KBM-7 (cell line): ENCODE measurements at places on chromosomes 16 and 17.

- DNase-seq: no peak
Measured at GRCh38 chr17:7955414-7956227, 23.6 kb downstream of the CNTROB start.

DNA sequence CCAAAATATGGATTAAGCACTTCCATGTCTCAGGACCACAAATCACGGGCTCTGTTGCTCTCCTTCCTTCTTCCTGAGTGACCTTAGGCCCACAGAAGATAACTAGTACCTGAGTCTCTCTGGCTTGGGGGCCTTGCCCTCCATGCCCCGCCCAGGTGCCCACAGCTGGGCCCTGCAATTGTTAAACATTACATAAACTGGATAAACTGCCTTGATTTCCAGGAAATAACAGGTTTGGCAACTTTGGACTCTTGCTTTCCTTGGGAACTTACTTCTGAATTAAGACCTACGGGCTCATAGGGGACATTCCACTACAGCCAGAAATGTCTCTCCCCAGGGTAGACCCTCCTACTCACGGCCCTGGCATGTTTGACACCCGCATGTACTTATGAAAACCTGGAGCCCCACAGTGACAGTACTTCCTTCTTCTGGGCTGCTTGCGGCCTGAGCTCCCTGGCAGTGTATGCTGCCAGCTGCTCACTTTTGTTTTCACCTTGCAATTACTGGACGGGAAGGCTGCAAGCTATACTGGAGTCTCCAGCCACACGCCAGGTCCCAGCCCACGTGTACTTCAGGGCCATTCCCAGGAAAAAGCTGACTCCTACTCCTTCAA is 2.3 kb upstream of the UBALD2 start:
- peak; percentile 81 for DNase-seq

DNA sequence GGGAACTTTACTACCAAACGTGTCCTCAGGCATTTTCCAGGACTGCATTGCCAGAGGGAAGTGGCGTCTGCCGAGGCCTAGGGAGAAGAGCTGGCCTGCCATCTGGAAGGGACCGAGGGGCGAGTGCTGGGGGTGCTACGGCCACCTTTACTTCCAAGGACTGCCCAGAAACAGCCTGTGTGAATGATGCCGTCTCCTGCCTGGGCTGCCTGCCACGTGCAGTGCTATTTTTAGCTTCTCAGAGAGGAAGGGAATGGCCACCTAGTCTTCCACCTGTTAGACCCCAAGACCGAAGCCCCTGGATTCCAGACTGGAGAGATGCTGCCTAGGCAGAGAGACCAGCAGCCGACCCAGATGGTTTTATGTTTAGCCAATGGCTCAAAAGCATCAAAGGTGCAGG is 57.2 kb downstream of the VAC14 start:
- DNase-seq: no peak

- no peak for DNase-seq
Measured at GRCh38 chr17:40470932-40471828, 27.9 kb downstream of the IGFBP4 start.

- no peak for DNase-seq
Measured at GRCh38 chr16:50737420-50737959, 4.4 kb upstream of the CYLD start.

GRCh38 chr17:29180034-29180787 is at the start of gene MYO18A:
Gene MYO18A, minus strand, starts transcription at chr17:29180398. Its CDS starts 13,458 bp downstream, at chr17:29166940.
- peak; percentile 77 for DNase-seq

DNA sequence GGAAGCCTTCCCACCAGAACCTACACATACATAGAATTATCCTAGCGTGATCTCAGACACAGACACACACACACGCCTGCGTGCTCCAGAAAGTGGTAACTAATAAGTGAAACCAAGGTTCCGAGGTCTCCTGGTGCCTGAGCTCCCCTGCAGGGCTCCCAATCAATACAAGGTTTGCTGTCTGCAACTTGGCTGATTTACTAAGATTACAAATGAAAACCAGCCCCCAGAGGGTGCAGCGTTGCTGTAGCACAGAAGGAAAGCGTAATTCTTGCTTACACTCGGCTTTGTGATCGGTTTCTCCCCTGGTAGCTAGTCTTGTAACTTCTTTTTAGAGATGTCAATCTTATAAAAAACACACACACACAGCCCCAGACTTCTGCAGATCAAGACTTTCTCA is 334.1 kb upstream of the XYLT1 start:
- DNase-seq: no peak

GRCh38 chr16:75624921-75625334 is 1.8 kb upstream of the ADAT1 start:
- peak; percentile 39 for DNase-seq

DNA sequence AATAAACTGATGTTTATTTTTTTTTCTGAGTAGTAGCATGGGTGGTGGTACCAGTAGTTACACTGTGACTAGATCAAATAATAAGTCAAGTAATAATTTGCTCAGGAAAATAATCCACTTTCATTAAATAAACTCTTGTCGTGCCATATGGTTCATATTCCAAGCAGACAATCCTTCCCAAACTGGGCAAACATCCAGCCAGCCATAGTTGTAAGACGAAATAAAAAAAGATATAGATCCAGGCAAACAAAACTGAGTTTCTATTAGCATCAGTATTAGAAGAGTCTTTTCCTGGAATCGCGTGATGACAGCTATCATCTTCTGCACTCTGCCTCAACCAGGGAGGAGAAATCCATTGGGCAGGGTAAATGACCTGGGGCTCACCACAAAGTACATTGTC is 508.4 kb upstream of the GOT2 start:
- DNase-seq: no peak

DNA sequence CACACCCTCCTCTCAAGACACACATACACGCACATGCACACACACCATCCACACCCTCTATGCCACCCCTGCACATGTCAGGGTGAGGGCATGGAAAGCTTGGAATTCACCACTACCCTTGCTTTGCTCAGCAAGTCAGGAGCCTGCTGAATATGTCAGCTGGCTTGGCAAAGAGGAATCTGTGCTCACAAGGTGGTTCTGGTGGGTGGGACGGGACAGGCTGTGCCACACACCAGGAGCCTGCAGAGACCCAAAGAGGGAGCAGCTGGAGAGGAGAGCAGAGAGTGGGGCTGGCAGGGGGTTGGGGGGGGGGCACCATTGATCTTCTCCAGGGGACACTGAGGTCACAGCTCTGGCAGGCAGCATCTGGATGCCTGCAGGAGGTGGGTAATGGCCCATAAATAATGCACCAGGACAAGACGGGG is 48.7 kb upstream of the NDRG4 start:
- no peak for DNase-seq

DNA sequence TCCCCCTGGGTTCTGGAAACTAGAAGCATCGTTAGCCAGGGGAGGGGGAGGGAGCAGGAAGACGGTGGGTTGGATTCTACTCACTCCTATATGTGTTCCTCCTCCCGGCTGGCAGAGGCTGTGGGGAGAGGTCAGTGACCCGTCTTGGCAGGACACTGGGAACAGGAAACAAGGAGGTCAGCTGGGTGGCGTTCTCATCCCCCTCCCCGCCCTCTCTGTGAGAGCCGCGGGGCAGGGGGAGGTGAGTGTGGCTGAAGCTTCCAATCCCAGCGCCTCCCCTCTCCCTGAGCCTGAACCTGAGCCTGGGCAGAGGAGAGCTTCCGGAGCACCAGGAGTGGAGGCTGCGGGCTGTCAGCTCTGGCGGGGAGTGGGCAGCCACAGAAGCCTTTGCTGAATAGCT is 12.5 kb downstream of the GPRC5C start:
- no peak for DNase-seq

- no peak for DNase-seq
Measured at GRCh38 chr17:49630113-49630900, 47.6 kb downstream of the SPOP start.

DNA sequence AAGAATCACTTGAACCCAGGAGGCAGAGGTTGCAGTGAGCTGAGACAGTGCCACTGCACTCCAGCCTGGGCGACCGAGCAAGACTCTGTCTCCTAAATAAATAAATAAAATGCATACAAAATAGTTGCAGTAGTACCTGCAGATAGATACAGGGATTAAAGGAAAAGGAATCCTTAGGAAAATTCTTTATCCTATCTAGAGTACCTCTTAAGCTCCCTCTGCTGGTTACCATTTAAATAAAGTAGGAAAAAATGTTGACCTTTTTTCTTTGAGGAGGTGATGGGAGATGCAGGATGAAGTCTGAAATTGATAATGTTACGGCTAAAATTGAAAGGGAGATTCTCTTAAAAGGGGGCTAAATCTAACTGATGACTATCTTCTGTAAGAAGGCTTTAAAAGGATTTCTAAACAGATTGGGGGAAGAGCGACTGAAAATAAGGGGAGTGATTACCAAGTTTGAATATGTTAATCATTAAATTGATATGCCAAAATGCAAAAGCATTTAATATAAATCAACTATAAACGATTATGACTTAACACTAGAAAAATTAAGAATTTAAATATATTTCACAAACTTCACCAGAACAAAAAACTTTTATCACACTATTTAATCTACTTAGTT is 29.4 kb downstream of the C16orf87 start:
- peak; percentile 39 for DNase-seq

- no peak for DNase-seq
Measured at GRCh38 chr16:56063111-56063510, 128.2 kb upstream of the GNAO1 start.

- DNase-seq: no peak
Measured at GRCh38 chr16:77594799-77595596, 127.3 kb upstream of the NUDT7 start.

GRCh38 chr17:19486351-19487023 is 47.2 kb upstream of the SLC47A1 start:
- DNase-seq: no peak

- DNase-seq: no peak
Measured at GRCh38 chr16:85167589-85168537, 55.6 kb upstream of the CIBAR2 start.

DNA sequence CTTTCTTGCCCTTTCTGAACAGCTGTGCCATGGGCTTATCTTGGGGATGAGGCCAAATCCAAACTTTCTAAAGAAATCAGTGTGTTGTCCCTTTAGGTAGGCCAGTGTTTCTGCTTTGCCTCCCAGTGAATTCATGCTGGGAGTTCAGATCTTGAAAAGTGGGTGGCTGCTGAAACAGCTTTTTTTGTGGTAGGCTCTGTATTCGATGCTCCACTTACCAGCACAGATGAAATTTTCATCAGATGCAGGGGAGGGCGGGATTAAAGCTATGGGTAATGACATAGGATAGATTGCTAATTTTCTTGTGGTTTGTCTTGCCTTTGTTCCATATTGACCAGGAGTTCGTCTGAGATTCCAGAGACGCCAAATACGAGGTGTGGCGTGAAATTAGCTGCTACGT is 2.8 kb downstream of the SOCS7 start:
- no peak for DNase-seq

- DNase-seq: peak; percentile 51
Measured at GRCh38 chr16:30526137-30526822, at the start of gene ZNF768. Gene ZNF768, minus strand, starts transcription at chr16:30526566. Its CDS starts 153 bp downstream, at chr16:30526413.

DNA sequence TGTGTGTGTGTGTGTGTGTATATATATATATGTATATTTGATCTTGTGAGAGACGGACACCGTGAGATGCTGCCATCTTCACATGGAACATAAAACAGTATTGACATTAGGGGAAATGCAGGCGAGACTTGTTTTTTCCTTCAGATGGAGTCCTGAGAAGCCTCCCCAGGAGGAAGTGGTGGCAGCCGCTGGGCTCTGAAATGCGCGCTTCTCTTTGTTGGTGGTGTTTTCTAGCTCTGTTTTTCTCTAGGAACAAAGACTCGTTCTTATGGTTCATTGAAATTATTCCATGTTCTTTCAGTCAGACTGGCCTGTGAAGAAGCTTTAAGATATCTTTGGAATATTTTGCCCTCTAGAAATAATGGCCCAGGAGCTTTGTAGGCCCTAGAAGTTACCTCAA is 32.9 kb downstream of the SNX29 start:
- peak; percentile 33 for DNase-seq

DNA sequence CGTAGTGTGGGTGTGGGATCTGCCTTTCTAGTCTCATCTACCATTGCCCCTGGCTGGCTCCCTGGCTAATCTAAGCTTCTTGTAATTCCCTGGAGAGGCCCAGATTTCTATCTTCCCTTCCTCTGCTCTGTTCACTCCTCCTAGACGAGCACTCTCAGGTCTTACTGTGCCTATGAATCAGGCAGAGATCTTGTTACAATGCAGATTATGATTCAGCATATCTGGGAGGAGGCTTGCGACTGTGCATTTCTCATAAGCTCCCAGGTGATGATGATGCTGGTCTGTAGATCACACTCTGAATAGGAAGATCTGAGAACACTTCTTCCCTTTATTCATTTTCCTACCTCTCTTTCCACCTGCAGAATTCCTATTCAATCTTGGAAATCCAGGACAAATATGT is 200.1 kb downstream of the CBLN1 start:
- DNase-seq: no peak

- no peak for DNase-seq
Measured at GRCh38 chr16:83588070-83588469, 219.7 kb upstream of the HSBP1 start.

DNA sequence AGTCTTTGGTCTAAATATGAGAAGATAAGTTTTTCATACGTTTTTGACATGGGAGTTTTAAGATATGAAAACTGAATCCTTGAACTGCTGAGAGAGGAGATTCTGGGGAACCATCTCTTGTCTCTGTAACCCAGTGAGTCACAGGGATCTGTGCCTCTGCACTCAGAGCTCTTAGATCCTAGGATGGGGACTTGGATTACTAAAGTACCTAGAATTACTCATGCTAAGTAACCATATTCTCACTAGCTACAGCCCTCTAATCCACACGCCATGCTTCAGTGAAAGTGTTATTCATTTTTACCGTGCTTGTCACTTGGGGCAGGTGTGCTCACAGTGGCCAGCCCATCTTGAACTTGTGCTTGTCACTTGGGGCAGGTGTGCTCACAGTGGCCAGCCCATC is 2.0 kb downstream of the MRM3 start:
- DNase-seq: no peak

- no peak for DNase-seq
Measured at GRCh38 chr16:73051226-73051625, 3.3 kb upstream of the ZFHX3 start.

GRCh38 chr16:71863995-71864394 is 18.2 kb downstream of the ATXN1L start:
- no peak for DNase-seq

- no peak for DNase-seq
Measured at GRCh38 chr17:73783945-73784603, 139.8 kb upstream of the SDK2 start.

DNA sequence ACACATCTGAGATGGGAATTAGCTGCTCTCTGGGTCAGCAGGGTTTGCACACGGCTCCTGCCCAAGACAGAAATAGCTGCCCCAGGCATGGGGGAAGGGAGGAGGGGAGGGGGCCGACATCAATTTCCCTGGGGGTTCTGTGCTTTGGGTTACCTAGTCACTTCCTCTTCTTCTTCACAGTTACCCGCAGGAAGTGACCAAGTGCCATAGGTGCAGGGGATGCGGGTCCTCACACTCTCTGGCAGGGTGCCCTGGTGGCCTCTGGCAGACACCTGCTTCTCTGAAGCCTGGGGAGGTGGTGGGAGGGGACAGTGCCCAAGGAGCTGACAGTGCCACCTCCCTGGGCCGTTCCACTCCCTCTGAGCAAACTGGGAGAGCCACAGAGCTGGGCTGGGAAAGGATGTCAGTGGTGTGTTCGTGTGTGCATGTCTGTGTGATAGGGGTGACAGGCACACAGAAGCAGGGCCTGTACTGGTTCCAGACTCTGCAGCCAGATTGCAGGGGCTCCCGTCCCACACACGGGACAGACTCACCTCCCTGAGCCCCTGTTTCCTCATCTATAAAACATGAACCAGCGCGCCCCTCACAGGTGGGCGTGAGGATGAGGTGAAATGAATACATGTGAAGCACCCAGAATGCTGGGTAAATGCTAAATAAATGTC is 18.2 kb downstream of the SCN4A start:
- DNase-seq: peak; percentile 53

- no peak for DNase-seq
Measured at GRCh38 chr16:65185241-65185778, 63.4 kb upstream of the CDH11 start.
